ENCODE measurements at places on chromosomes 7 and 10.

DNA sequence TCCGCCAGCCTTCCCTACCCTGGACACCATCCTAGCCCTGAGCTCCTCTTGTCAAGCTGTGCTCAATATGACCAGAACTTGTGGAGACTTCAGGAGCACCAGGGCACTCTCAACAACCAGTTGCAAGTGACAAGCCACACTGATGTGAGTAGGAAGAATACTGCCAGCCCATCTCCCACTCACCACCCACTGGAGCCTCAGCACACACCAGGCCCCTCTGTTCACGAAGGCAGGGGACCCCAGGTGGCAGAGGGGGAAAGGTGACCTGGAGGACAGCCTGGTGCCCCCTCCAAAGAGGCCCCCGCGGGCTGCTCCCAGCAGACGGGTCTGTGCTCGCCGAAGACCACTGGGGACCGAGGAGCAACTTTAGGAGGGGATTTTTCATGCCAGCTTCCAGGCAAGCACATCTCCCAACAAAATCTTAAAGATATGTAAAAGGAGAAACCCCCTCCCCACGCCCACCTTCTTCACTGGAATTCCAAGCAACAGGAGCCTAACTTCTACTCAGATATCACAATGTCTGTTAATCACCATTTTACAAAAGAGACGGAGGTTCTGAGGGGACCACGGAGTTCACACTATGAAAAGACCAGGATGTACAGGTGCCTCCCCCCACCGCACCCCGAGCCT is 1.0 kb downstream of the MMD2 start:
- no peak for DNase-seq

DNA sequence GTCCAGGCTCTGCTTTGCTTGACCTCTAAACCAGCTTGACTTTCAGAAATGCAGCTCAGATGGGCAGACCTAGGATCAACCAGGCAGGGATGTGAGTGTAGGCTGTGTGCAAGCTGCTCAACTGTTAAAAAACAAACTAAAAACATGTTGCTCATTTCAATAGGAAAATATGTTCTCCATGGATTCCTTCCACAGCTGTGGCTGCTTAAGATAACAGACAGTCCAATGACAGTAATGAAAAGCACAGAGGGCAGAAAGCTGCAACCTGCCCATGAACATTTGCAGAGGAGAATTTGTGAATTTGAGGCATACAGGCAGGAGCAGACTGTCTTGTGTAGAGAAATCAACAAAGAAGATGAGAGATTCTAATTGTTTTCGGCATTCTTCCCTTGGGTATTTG is 534.2 kb downstream of the CCSER2 start:
- no peak for DNase-seq

GRCh38 chr10:86970982-86971231 is 2.6 kb downstream of the ADIRF start:
- no peak for DNase-seq

GRCh38 chr10:90179696-90180407 is 478.5 kb downstream of the KIF20B start:
- no peak for DNase-seq

DNA sequence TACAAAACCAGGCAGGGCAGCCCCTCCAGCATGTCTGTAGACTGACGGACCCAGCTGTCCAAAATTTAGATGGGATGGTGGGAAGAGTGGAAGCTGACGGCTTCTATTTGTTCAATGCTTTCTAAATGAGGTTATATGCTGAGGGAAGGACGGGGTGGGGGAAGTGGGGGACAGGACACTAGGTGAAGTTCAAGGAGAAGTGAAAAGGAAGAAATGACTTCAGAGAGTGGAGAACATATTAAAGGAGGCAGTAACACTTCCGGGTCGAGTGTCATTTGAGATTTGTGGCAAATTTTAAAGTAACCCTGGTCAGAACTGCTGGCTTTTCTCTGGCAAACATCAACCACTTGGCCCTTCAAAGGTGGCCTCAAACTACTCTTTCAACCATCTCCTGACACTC is 9.4 kb downstream of the PIP4K2A start:
- DNase-seq = no peak

All from NCI-H1930 (cell line).